ENCODE measurements at places on chromosomes 16 and 17.

DNA sequence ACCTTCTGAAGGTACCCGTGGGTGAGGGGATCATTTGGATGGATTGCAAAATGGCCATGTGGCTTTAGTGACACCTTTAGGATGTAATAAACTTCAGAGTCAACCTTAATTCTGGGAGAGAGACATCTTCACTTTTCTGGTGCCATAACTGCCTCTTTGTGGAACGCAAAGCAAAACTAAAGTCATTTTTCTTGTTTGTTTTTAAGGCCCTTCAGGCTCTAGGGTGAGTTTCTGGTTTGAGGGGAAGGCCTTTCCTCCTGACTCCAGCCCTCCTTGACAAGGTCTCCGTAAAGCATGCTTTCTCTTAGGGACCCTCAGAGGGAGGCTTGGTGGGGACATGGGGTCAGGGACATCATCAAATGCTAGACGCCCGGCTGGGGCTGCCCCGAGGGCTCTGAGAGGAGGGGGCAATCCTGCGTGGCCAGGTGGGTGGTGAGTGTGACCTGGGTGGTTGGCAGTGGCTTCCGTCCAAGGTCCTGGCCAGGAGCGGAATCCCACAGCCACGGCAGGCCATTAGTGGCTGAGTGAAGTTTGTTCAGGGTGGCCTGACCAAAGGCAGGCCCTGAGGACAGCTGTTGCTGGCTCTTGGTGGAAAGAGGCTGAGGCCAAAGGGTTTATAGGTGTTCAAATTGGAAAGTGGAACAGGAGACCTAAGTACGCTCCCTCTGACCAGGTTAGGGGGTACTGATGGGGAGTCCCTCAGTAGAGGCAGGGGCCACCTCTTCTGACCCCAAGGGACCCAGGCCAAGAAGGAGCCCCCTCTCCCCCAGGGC is 112.2 kb downstream of the METRNL start:
- DNase-seq, result no peak

DNA sequence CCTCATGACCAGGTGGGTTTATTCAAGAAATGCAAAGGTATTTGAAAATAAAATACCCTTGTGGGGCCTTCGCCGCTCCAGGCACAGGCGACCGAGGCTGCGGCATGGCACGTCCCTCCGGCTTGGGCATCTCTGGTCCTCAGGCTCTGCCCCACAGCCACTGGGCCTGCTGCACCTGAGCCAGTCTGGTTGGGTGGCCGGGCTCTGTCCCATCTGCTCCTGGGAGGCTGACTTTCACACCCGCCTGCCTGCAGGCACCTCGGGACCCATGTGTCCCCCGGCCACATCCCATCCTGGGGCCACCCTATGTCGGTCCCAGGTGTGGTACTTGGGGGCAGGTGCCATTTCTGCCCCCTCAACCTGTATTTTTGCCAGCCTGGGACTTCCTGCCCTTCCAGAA is 20.9 kb downstream of the OSBPL7 start:
- DNase-seq, result no peak

- no peak for DNase-seq
Measured at GRCh38 chr16:67245186-67245585, 2.1 kb downstream of the FHOD1 start.

- no peak for DNase-seq
Measured at GRCh38 chr17:65055280-65055707, 1.2 kb downstream of the GNA13 start.

- no peak for DNase-seq
Measured at GRCh38 chr17:44981221-44981968, 13.3 kb upstream of the C1QL1 start.

GRCh38 chr16:60553090-60553757 is 1483.0 kb downstream of the CDH8 start:
- no peak for DNase-seq

All from NCI-H187 (cell line).